ENCODE measurements at places on chromosomes 12 and 14.

DNA sequence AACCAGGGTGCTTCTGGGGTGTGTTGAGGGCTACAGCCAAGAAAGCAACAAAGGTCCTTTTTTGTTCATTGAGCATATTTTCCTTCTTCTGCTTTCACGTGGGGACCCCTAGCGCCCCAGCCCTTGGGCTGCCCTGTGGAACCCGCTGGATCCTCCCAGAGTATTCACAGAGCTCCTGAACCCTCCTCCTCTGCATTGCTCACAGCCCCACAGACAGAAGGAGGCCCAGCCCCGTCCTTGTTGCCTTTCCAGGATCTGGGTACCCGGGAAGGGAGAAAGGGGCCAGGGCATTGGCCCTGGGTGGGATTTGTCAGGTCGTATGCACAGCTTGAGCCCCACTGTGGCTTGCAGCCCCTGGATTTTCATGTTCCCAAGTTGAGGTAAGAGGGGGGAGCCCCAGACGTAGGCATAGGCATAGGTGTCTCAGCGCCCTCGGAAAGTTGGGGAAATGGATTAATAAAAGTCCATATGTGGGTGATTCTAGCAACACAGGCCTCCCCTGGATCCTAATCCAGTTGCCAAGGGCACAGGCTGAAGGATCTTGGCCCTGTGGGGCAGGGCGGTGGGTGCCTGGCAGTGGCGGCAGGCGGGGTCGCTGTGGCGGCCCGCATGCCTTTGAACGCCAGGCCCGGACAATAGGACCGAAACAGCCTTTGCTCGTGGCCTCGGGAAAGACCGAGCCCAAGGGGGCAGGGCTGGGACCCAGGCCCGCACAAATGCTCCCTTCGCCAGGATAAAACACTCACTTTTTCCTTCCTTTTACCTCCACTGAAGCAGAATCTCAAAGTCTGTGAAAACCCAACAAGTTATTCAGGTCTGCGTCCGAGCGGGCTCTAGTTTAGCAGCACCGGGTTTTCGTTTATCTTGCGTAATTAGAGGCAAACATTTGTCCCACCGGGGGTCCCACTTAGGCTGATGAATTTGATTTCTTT lies 3.0 kb upstream of the HOXC10 start:
- DNase-seq = no peak

- no peak for DNase-seq
Observed at GRCh38 chr14:20477211-20477876, 8.1 kb downstream of the PNP start.

- peak; percentile 57 for DNase-seq
Observed at GRCh38 chr12:53231921-53232645, at the start of gene RARG. Gene RARG, minus strand, starts transcription at chr12:53232209. Its CDS starts 4,664 bp downstream, at chr12:53227545.

DNA sequence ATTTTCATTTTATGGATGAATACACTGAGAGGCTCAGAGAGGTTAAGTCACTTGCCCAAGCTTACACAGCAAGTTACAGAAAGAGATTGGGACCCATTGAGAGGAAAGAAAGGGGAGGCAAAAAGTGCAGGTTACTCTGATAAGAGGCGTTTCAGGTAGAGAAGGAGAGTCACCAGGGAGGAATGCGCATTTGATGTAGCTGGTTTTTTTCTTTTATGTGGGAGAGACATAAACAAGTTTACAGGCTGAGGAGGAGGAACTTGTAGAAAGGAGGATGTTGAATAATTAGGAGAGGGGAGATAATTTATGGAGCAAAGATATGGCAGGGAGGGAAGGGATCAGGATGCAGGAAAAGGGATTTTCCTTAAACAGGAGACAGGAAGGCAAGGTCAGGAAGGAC lies 297.0 kb downstream of the PCNX1 start:
- no peak for DNase-seq

- no peak for DNase-seq
Observed at GRCh38 chr12:3683670-3684069, 69.2 kb downstream of the CRACR2A start.

DNA sequence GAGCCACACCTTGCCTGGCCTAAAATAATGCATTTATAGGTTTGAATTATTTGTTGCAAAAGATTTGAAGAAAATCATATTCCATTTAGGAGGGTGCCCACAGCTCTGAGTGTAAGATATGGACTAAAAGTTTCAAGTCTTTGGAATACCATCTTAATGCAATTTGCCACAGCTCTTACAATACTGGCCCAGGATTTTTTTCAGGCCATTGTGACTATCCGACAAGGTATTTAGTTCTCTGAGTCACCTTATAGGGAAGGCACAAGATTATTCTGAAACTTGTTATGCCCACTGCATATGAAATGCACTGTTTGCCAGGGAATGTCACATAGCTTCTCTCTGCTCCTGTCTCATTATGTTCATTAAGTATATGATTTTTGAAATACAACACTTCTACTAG lies 29.6 kb upstream of the SLC6A13 start:
- DNase-seq = no peak

DNA sequence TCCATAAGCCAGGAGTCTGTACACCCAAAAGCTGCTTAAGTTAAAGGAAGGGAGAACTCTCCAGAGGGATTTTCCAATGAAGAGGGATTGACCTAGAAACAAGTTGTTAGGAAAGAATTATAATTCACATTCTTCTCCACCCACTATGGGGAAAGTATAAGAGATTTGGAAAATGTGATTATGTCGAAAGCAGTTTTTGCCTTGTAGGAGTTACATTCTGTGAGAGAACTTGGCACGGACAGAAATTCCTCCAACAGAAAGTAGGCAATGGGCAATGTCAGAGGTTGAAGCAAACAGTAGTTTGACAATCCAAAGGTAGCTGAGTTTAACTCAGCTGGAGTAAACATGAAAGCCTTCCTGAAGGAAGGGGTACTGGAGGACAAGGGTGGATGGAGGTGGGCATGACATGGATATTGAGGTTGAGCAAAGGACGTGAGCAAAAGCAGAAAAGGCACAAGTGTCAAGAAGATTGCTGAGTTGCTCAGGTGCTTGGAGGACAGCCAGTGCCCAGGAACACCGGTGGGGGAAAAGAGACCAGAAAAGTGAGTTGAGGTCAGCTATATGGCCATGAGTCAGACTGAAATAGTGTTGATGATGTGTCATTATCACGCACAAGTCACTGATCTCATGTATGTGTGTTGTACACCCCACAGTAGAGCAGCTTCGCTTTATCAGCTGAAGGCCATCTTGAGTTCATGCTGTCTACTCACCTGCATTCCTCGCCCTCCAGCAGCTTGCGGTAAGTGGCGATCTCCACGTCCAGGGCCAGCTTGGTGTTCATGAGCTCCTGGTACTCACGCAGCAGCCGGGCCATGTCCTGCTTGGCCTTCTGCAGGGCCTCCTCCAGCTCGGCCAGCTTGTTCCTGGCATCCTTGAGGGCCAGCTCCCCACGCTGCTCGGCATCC lies 4.0 kb downstream of the KRT5 start:
- no peak for DNase-seq

- no peak for DNase-seq
Observed at GRCh38 chr12:20044846-20045245, 323.5 kb upstream of the PDE3A start.

- DNase-seq = no peak
Observed at GRCh38 chr14:58227096-58227819, 17.4 kb upstream of the PSMA3 start.

DNA sequence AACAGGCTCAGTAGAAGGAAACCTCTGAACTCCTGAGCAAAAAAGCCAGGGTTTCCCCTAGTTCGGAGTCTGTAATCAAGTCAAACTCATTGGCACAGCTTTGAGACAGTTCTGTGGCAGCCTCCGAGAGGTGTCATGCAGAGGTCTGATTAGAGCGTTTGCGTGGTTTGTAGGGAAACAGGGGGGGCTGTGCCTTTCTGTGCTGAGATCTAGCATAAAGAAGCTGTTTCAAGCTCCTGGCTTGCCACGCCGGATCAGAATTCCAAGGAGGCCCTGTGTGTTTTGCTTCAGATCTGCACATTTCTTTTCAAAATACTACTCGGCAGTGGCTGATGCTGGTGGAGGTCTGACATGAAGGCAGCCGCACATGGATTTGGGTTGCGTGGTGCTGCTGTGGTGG lies 1.7 kb downstream of the CABP1 start:
- DNase-seq = no peak

- no peak for DNase-seq
Observed at GRCh38 chr14:66445936-66446335, 40.2 kb upstream of the CCDC196 start.

DNA sequence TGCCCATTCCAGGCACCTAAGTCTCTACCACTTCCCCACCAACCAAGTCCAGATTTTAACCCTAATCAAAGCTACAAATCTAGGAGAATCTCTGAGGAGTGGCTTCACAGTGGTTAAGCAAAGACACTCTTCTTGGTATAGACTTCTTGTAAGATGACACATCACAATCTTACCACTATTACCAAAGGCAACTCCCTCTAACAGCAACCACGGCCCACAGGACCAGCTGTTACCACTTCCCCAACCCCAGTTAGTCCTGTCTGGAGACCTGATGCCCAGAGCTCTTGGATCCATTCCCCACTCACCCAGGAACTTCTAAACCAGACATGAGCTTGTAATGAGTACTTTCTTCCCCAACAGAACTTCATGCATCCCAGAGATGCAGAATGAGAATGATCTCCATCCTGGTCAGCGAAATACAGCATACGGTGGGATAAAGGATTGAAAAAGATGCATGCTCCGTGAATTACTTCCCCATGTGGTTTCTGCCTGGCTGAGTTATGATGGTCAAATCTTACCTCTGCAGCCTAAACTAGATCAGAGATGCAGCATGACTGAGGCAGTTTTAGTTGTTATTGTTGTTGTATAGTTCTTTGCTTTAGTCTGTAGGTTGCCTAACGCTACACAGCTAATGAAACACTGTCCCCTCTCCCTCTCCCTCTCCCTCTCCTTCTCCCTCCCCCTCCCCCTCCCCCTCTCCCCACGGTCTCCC lies 87.7 kb upstream of the FOXN3 start:
- DNase-seq = no peak

DNA sequence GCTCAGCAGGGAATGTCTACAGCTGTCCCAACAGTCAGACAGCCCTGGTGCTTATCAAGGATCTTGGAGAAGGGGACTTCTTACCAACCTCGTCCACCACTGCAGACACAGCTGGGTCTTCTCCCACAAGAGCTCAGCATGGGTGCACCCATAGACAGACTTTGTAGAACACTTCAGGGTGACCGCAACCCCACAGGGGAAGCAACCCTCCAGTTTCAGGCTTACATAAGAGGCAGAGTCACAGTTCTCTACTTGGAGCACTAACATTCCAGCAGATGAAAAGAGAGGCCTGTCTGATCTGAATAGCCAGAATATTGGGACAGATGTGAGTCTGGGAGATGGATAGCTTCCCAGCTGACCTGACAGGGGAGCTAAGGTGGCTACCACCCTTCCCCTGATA lies 3.5 kb upstream of the CLEC1A start:
- no peak for DNase-seq

DNA sequence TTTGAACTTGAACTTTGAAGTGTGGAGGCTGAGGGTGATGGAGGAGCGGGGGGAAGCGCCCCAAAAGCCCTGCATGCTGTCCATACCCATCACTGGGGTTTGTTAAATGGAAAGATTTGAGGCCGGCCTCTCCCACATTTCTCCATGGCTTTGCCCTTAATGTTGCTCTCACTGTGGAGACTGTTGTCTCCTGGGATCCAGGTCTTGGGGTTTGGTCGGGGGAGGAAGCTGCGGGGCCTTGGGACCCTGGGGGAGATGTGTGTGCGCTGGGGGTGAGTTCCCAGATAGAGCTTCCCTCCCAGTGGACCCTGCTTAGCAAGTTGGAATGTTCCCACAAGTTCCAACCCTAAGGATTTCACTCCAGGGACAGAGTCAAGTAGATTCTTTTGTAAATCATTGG lies 28.0 kb upstream of the LRTM2 start:
- DNase-seq = no peak

- DNase-seq = no peak
Observed at GRCh38 chr12:26523708-26524150, 309.3 kb downstream of the ITPR2 start.
